ENCODE measurements at places on chromosomes 1 and 21. TPM values are rescaled to one million over a fixed set of nuclear protein-coding genes. Genes with fewer than 3 reads are reported as not detected.

DNA sequence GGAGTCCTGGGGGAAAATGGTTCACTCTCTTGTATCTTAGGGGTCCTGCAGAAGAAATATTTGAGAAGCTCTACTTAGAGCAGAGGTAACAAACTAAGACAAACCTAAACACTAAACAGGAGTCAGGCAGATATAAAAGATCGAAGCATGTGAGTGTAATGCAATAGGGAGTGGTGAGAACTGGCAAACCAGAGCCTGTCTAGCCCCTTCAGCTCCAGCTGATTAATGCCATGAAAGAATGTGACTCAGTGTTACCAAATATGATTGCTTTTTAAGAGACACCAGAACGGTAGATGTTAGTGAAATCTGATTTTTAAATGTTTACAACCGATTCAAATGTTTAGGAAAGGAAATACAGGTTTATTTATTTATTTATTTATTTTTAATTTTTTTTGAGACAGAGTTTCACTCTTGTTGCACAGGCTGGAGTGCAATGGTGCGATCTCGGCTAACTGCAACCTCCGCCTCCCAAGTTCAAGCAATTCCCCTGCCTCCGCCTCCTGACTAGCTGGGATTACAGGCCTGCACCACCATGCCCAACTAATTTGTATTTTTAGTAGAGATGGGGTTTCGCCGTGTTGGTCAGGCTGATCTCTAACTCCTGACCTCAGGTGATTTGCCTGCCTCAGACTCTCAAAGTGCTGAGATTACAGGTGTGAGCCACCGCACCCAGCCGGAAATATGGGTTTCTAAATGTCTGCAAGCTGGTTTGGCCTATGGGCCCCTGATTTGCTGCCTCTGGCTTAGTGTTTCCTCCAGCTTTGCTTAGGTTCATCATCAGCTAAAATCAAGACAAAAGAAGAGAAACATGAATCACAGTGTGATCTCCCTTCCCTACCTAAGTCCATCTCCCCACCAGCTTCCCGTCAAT, 12.2 kb downstream of the TXNIP start:
- H3K36me3 ChIP-seq = no peaks in the 10 kb centered on the region
- H3K4me1 ChIP-seq = peaks cover 18% of the 10 kb centered on the region
- peak overlapping the region; percentile 79 for H3K27ac ChIP-seq
- no peak overlapping the region for H3K4me3 ChIP-seq

DNA sequence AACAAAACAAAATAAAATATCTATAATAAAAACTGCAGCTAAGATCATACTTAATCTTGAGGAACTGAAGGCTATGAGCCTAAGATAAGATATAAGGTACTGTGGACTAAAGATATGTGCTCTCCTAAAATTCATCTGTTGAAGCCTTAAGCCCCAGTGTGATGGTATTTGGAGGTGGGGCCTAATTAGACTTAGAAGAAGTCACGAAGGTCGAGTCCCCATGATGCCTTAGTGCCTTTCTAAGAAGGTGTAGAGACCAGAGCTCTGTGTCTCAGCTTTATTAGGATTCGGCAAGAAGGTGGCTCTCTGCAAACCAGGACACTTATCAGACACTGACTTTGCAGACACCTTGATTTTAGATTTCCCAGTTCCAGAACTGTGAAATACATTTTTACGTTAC, 622.0 kb upstream of the BRINP3 start:
- no peaks in the 10 kb centered on the region for H3K27me3 ChIP-seq
- no peak overlapping the region for H3K4me3 ChIP-seq
- DNase-seq = no peak
- no peak overlapping the region for H3K27ac ChIP-seq
- no peaks in the 10 kb centered on the region for H3K36me3 ChIP-seq
- H3K4me1 ChIP-seq = no peaks in the 10 kb centered on the region

RSBN1 gene
- total RNA-seq = 27.4 TPM

- H3K4me1 ChIP-seq = no peaks in the 10 kb centered on the region
- H3K36me3 ChIP-seq = no peaks in the 10 kb centered on the region
- H3K27me3 ChIP-seq = no peaks in the 10 kb centered on the region
- H3K27ac ChIP-seq = no peak overlapping the region
- DNase-seq = no peak
- H3K4me3 ChIP-seq = no peak overlapping the region
Measured at GRCh38 chr1:95953015-95953414, 719.0 kb downstream of the RWDD3 start.

DNA sequence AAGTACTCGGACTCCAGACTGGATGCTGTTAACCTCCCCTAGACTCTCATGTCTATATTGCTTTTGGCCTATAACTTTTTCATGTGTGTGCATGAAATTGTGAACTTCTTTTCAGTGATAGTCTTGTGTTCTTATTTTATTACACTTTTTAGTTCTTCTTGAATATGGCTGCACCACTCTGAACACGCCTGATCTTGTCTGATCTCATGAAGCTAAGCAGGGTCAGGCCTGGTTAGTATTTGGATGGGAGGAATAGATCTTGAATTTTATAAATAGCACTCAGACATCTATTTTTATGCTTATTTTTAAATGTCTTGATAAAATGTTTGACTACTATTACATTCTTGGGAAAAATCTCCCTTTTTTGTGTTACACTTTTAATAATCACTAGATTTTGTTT, 22.4 kb downstream of the TCP10L start:
- no peaks in the 10 kb centered on the region for H3K4me1 ChIP-seq
- no peaks in the 10 kb centered on the region for H3K27me3 ChIP-seq
- no peak overlapping the region for H3K4me3 ChIP-seq
- H3K36me3 ChIP-seq = no peaks in the 10 kb centered on the region
- no peak for DNase-seq

COQ8A gene
- 56.3 TPM for total RNA-seq

GRCh38 chr21:35527358-35527757, 478.3 kb upstream of the RUNX1 start:
- no peak for DNase-seq
- no peaks in the 10 kb centered on the region for H3K36me3 ChIP-seq
- no peak overlapping the region for H3K27ac ChIP-seq
- H3K4me1 ChIP-seq = no peaks in the 10 kb centered on the region

DNA sequence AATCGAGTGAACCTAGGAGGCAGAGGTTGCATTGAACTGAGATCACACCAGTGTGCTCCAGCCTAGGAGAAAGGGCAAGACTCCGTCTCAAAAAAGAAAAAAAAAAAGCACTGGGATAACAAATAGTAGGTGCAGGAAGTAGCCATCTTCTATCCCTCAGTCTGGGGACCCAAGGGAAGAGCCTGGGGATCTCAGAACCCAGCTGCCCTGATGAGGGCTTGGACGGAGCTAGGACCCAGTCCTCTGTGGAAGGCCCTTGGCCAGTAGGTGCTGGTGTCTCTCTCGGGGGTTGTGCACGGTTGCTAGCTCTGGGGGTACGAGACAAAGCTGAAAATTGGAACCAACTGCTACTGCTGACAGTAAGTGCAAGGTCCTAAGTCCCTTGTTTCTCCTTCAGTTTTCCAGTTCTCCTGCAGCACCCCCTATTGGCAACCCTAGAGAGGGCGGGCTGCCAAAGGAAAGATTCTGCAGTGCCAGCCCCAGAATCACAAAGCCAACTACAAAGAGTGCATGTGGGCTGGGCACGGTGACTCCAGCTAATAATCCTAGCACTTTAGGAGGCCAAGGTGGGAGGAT, 57.6 kb upstream of the KIF1B start:
- no peak overlapping the region for H3K4me3 ChIP-seq
- H3K36me3 ChIP-seq = no peaks in the 10 kb centered on the region

- H3K27ac ChIP-seq = no peak overlapping the region
- H3K4me3 ChIP-seq = no peak overlapping the region
- H3K27me3 ChIP-seq = no peaks in the 10 kb centered on the region
- no peaks in the 10 kb centered on the region for H3K4me1 ChIP-seq
Measured at GRCh38 chr1:152954436-152954835, 7.4 kb downstream of the SPRR5 start.

DNA sequence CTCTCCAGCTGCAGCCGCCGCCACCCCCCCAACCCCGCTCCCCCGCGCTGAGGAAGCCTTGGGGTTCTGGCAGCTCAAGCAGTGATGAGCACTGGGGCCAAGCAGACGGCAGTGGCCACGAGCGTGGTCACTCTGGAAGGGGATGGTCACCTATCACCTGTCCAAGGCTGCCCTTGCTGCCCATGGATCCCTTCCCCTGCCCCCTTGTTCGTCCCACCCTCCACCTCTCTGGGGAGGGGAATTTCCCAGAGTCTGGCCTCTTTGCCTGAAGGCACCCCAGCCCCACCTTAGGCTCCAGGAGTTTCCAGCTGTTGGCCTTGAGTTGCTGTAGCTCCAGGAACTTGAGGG, 7.2 kb upstream of the SMIM12 start:
- no peak for DNase-seq
- H3K27ac ChIP-seq = peak overlapping the region; percentile 60
- no peaks in the 10 kb centered on the region for H3K36me3 ChIP-seq
- no peaks in the 10 kb centered on the region for H3K4me1 ChIP-seq
- H3K4me3 ChIP-seq = peak overlapping the region; percentile 66

CD2 gene
- 2.9 TPM for total RNA-seq

- no peaks in the 10 kb centered on the region for H3K36me3 ChIP-seq
- H3K27me3 ChIP-seq = peaks cover 6% of the 10 kb centered on the region
- H3K4me1 ChIP-seq = no peaks in the 10 kb centered on the region
- H3K4me3 ChIP-seq = no peak overlapping the region
Measured at GRCh38 chr1:121522061-121522759, 337.4 kb downstream of the SRGAP2C start.

- DNase-seq = no peak
- H3K36me3 ChIP-seq = no peaks in the 10 kb centered on the region
- no peak overlapping the region for H3K4me3 ChIP-seq
- H3K27ac ChIP-seq = no peak overlapping the region
Measured at GRCh38 chr1:22936681-22937080, 36.0 kb downstream of the LACTBL1 start.

DNA sequence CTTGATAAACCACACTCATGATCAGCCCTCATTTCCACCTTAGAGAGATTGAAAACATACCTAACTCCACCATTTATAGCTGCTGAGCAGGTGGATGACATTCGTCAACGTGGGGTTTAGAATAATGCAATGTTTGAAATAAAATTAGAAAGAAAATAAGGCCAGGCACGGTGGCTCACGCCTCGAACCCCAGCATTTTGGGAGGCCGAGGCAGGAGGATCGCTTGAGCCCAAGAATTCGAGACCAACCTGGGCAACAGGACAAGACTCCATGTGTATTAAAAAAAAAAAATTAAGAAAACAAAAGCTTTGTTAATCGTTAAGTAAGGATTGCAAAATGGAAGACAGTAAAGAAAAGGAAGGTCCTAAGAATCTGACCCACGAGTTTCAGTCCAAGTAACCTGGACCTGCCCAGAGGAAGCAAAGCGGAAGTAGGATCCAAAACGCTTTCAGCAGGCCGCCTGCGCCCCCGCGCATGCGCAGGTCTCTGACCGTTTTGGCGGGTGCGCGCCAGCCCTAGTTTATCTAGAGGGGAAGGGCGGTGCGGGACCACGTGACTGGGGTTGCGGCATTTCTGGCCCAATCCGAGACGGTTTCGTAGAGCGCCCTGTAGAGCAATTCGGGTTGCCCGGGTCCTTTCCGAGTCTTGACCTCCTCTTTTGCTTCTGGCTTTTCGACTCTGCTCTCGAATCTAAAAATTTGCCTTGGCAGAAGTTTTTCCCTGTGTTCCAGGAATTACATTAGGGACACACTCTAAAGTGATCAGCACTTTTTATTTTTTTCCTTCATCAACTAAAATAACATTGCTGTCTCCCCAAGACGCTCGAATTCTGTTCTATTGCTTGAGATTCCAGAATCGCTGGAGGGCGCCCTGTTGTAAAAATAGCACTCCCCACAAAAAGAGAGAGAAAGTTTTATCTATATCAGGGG, 22.5 kb downstream of the ANP32E start:
- peak; percentile 93 for DNase-seq
- peak overlapping the region; percentile 54 for H3K27ac ChIP-seq
- no peaks in the 10 kb centered on the region for H3K4me1 ChIP-seq
- H3K4me3 ChIP-seq = peak overlapping the region; percentile 27
- no peaks in the 10 kb centered on the region for H3K27me3 ChIP-seq

- no peaks in the 10 kb centered on the region for H3K27me3 ChIP-seq
- no peak overlapping the region for H3K4me3 ChIP-seq
- no peaks in the 10 kb centered on the region for H3K36me3 ChIP-seq
- H3K27ac ChIP-seq = no peak overlapping the region
- DNase-seq = no peak
- no peaks in the 10 kb centered on the region for H3K4me1 ChIP-seq
Measured at GRCh38 chr1:162228586-162228985, 148.1 kb downstream of the SPATA46 start.

- no peak overlapping the region for H3K4me3 ChIP-seq
- no peaks in the 10 kb centered on the region for H3K36me3 ChIP-seq
- no peaks in the 10 kb centered on the region for H3K27me3 ChIP-seq
- H3K4me1 ChIP-seq = no peaks in the 10 kb centered on the region
- no peak overlapping the region for H3K27ac ChIP-seq
Measured at GRCh38 chr1:204970937-204971336, 72.1 kb upstream of the CNTN2 start.

LRRC71 gene
- not detected for total RNA-seq

LCE2B gene
- total RNA-seq = not detected

DNA sequence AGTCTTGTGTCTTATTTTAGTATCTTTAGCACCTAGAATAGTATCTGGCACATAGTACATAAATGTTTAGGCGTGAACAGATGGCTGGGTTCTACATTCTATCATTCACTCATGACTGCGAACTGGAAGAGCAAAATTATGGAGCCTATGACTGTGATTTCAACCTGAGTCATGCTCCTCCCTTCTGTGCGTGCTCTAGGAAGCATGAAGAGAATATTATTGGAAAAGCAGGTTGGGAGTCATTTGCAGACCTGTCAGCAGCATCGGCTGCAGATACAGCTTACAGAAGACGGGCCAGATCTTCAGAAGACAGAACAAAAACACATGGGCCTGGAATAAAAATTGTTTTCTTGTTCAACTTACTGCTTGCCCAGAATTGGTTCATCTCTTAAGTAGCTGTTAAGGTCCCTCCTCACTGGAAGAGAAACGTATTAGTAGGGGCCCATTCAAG, 344.0 kb upstream of the USP24 start:
- H3K4me3 ChIP-seq = no peak overlapping the region
- H3K27me3 ChIP-seq = no peaks in the 10 kb centered on the region
- H3K27ac ChIP-seq = no peak overlapping the region
- no peak for DNase-seq
- no peaks in the 10 kb centered on the region for H3K4me1 ChIP-seq

DNA sequence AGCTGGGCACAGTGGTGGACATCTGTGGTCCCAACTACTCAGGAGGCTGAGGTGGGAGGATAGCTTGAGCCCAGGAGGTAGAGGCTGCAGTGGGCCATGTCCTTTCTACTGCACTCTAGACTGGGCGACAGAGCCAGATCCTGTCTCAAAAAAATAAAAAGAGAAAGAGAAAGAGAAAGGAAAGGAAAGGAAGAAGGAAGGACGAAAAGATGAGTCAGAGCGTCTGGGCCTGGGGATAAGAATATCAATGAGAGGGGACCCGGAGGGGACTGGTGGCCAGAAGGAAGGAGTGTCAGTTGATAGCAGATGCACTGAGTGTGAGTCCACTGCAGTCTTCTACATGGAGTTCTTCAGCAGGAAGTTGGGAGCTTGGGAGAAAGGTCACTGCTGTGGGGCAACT, 75.6 kb downstream of the SYT6 start:
- H3K4me3 ChIP-seq = no peak overlapping the region
- no peaks in the 10 kb centered on the region for H3K36me3 ChIP-seq
- no peak for DNase-seq
- no peak overlapping the region for H3K27ac ChIP-seq
- no peaks in the 10 kb centered on the region for H3K27me3 ChIP-seq
